ENCODE measurements at places on chromosomes 11 and 22.

DNA sequence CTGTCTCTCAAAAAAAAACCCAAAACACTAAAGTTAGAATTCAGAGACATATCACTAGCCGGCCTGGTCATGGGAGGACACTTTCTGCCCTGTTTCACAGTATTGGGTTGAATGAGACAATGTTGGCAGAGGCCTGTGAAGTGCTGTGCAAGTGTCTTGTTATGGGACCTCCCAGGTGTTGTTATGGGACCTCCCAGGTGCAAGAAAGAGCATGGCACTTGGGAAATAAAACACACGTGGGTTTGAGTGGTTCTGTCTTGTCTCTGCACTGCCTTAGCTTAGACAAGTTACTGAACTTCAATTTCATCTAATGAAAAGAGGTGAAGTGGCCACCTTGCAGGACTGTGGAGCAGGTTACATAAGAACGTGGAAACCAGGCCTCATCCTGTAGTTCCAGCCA, 28.9 kb upstream of the RAB1B start:
- no peak for DNase-seq

DNA sequence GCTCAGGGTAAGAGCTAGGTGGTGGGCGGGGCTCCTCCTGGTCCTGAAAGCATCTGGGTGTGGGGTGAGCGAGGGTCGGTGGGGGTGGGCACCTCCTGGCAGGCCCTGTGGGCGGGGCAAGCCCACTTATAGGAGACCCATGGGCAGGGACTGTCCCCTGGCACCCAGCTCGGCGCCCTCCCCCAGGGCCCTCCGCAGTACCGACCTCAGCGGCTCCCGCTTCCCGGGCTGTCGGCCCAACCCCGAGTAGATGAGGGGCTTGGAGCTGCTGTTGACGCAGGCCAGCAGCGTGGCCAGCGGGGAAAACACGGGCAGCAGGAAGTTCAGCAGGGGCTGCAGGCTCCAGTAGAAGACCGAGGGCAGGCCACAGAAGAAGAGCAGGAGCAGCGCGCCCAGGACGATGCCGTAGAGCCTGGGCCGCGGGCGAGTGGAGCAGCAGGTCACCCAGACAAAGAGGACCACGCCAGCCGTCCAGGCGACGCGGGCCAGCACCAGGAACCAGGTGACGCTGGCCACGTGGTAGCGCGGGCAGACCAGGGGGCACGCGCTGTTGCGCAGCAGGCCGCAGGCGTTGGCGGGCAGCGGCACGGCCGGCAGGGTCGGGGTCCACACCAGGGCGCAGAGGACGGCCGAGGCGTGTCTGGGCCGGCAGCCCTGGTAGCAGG, 663 bp downstream of the MRGPRG start:
- no peak for DNase-seq

GRCh38 chr11:8097926-8098325, 16.9 kb downstream of the TUB start:
- DNase-seq: no peak

- no peak for DNase-seq
Observed at GRCh38 chr22:29014293-29014692, 47.3 kb downstream of the C22orf31 start.

- no peak for DNase-seq
Observed at GRCh38 chr11:79080551-79080950, 360.3 kb downstream of the TENM4 start.

GRCh38 chr22:46660604-46661201, 40.5 kb downstream of the GRAMD4 start:
- no peak for DNase-seq

- no peak for DNase-seq
Observed at GRCh38 chr11:86760577-86760976, 39.8 kb upstream of the PRSS23 start.

- DNase-seq: no peak
Observed at GRCh38 chr11:44269369-44270351, 40.3 kb downstream of the ALX4 start.

DNA sequence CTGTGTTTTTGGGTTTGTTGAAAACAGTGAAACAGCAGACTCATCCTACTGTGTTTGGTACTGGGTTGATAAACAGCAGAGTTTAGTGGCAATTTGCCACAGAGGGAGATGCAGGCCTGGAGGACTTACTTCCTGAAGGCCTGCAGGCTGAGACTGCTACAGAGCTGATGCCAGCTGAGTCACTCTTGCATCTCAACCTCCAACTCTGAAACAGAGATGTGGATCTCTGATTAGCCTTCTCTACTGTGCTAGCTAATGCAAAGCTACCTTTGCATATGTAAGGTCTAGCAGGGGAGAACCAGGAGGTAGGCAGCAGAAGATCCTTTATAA, 14.3 kb downstream of the ATP5MG start:
- DNase-seq: no peak

GRCh38 chr11:126345759-126346585, 9.5 kb upstream of the ST3GAL4 start:
- no peak for DNase-seq

GRCh38 chr11:113249491-113249763, 65.0 kb upstream of the TTC12 start:
- no peak for DNase-seq

DNA sequence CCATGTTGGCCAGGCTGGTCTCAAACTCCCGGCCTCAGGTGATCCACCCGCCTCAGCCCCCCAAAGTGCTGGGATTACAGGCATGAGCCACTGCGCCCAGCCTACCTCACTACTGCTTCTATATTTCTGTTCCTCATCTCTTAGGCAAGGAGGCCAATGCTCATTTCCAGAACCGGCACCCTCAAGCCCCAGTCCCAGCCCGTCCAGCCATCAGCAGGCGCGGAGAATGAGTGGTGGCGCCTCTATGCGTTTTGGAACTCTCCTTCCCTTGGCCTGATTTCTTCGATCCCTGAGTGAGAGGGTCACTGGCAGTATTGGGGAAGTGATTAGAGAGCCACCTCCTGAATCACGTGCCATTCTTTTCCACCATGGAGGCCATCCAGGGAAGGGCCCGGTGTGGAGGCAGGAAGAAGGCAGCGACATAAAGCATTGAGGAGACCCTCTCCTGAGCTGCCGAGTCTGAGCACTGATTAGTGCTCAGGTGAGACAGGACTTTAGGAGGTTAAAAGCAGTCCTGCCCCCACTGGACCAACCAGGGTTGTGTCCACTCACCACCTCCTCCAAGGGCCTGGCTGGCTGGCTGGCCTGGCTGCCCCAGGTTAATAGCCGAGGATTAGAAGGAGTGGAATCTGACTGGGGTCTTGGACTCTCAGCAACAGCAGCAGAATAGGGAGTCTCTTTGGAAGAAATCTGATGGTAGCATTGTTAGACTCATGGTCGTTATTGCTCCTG, 8.7 kb downstream of the GRIK4 start:
- DNase-seq: no peak

- no peak for DNase-seq
Observed at GRCh38 chr11:9428706-9429105, 32.1 kb upstream of the ZNF143 start.

- DNase-seq: peak; percentile 38
Observed at GRCh38 chr11:76206327-76207081, at the start of gene WNT11. TSS of gene WNT11 (minus strand) at chr11:76206502. CDS start at chr11:76206407, 95 bp downstream.

DNA sequence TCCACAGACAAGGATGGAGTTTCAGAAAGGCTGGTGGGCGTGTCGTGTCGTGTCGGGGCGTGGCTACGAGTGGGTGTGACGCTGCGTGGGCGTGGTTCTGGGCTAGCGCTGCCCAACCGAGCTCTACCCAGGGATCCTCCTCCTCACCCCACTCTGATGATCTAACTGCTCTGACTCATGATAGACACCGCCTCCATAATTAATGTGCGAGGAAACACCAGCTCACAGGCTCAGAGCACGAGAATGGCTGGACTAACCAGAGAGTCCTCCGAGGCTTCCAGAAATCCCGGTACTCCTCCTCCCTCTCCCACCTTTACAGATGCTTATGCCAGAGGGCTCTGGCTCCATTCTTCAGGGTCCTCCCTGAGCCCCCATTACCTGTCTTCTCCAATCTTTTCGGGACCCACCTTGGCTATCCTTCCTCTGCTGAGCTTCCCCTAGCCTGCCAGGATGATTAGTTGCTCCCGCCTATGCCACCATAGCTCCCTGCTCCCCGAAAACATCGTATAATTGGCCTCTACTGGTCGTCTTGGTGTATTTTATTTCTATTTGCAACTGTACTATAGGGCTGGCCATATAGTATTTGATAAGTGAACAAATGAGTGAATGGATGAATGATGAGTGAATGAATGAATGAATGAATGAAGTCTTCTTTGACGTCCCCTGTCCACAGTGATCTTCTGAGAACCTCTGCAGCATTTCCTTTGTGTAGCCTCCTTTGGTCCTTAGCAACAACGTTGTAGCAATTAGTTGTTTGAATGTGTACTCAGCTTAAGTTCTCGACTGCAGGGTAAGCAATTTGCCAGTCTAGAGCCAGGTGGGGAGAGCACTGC, 21.7 kb downstream of the TMPRSS13 start:
- peak; percentile 46 for DNase-seq

- peak; percentile 71 for DNase-seq
Observed at GRCh38 chr11:107018902-107019493, 722 bp upstream of the GUCY1A2 start.

- peak; percentile 28 for DNase-seq
Observed at GRCh38 chr11:125451400-125452124, 44.5 kb downstream of the FEZ1 start.

- DNase-seq: no peak
Observed at GRCh38 chr11:77203901-77204753, 76.1 kb downstream of the MYO7A start.

- peak; percentile 52 for DNase-seq
Observed at GRCh38 chr22:36329254-36330078, 58.3 kb downstream of the MYH9 start.

GRCh38 chr11:19646921-19647320, 65.7 kb upstream of the NAV2 start:
- DNase-seq: no peak

- no peak for DNase-seq
Observed at GRCh38 chr22:35749808-35750207, 32.1 kb downstream of the APOL5 start.

DNA sequence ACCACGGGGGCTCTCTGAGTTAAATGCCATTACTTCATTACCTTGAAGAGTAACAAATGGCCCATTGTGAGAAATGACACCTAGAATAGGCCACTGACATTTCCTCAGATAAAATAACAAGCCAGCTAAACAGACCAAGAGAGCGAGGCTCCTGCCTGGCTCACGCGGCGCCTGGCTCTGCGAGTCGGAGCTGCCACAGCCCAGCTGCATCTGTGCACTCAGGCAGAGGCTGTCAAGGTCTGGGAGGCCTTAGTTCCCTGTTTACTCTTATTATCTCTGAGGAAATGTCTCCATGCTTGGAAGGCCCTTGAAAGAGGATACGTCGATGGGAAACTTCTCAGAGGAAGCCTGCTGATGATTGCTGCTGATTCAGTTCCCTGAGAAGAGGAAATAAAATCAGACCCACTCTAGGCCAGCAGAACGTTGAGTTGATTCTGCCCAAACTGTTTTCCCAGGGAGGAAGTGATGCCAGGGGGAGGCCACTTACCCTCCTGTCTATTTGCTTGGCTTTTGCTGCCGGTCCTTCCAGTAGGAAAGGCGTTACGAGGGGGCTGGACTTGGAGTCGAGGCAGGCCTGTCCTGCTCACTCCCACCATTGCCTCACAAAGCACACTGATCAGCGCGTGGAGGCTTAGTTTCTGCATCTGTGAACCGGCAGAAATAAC, 208.8 kb downstream of the TBC1D22A start:
- no peak for DNase-seq

- no peak for DNase-seq
Observed at GRCh38 chr11:120236169-120237107, 3.5 kb upstream of the POU2F3 start.

- DNase-seq: no peak
Observed at GRCh38 chr11:114562166-114562916, 2.7 kb upstream of the NXPE1 start.

- no peak for DNase-seq
Observed at GRCh38 chr22:36239150-36239400, 252 bp downstream of the APOL2 start.

- DNase-seq: no peak
Observed at GRCh38 chr11:128465946-128466705, 121.2 kb downstream of the ETS1 start.

DNA sequence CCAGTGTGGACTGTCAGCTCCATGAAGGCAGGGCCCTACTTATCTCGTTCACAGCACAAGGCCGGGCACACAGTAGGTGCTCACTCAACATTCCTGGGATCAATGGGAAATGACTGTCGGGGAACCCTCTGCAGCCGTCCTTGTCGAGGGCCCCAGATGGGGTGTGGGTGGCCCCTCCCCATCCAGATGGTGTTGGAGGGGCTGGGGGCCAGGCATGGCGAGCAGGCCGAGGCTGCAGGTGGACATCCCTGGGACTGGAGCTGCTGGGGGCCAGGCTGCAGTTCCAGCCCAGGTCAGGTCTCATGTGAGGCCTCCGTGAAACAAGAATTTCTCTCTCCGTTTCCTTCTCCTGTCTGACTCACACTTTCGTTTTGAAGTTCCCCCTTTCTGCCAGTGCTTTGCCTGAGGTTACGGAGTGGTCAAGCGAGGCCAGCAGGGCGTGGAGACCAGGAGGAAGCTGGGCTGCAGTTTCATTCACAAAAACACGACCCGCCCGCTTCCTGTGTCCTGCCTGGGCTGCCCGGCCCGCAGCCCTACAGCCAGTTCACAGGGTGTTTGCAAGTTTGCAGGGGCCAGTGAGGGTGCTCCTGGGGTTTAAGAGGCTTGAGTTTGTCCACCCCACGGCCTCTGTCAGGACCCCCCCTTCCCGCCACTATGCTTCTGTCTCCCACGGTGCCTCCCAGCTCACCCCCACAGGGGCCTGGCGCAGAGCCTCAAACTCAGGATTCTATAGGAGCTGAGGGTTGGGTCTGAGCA, 4.5 kb downstream of the MYEOV start:
- DNase-seq: no peak

- DNase-seq: no peak
Observed at GRCh38 chr11:16365581-16366228, 9.4 kb upstream of the SOX6 start.

GRCh38 chr11:118812485-118812884, 21.5 kb upstream of the DDX6 start:
- no peak for DNase-seq

DNA sequence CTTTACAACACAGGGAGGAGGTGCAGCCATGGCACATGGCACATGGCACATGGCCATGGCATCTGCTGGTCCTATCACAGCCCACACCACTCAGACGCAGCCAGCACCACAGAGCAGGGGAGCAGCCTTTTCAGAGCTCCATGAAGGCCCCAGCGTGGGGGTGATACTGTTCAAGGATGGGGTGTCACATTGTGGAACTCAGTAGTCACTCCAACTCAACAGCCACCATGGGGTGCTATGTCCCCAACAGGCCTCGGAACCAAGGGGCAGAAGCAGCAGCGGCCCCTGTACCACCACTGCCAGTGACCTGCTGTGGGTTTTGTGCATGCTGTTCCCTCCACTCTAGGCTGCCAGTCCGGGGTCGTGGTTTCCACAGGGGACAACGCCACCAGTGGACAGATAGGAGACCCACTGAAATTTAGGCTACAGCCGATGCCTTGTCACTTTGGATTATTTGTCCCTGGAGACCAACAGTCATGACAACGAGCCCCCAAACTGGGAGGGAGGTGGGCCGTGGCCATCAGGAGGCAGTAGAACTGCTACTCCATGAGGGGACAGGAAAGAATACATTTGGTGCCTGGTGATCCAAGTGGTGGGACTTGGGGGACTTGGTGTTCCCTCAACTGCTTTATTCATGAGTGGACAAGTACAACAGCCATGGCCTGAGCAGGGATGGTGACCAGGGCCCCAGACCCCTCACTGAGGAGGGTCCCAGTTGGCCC, 30.4 kb upstream of the CD81 start:
- no peak for DNase-seq

All from progenitor cell of endocrine pancreas (in vitro differentiated cells).